Hypothalamus (tissue), 51 donors: ENCODE measurements at places on chromosomes 1 and 21.

- DNase-seq: no peak
Measured at GRCh38 chr1:233230011-233230410, 65.5 kb downstream of the PCNX2 start.

- DNase-seq: no peak
Measured at GRCh38 chr1:3945916-3946840, 46.1 kb upstream of the C1orf174 start.

DNA sequence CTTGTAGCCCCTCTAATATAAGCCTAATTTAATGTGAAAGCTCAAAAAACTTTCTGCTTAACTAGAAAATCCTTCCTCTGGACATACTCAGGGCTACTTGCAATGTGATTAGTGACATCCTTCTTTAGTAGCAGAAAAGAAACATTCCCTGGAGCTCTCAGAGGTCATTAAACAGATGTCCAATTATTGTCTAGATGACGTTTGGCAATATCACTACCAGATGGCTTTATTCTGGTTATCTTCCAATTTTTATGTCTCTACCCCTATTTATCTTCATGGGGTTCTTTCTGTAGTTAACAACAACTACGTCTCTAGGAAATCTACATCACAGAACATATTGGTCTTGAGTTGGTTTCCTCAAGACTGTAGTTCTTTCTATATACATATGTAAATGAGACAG is 44.2 kb downstream of the CTH start:
- DNase-seq: no peak

DNA sequence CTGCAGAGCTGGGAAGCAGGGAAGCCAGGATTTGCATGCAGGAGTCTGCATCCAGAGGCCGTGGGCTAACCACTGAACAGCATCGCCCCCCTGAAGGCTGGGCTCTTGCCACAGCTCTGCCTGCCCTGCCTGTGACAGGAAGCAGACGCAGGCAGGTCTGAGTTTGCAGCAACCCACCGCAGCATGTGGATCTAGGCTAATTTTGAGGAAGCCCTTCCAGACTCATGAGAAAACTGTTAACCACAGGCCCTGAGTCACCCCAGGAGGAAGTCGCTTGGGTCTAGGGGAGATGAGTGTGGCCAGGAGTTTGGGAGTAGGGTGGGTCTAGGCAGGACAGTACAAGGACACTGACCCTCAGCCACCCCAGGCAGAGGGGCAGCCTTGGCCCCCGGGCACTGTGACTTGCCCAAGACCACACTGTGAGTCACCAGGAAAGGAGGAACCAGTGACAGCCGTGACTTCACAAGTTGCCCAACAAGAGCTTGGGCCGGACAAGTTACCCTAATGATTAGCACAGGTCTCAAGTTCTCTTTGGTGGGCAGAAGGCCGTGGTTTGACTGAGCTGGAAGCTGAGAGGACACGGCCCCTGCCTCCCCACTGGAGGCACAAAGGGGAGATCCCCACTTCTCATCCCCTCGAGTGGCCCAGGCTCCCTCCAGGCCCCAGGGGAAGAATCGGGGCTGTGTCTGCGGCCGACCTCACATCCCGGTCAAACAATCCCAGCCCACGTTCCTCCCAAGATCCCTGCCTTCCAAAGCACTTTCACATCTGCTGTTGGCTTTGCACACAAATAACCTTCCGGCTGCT is 826 bp downstream of the LAPTM5 start:
- peak; percentile 27 for DNase-seq

- DNase-seq: no peak
Measured at GRCh38 chr1:51829058-51829457, 49.5 kb downstream of the NRDC start.

- no peak for DNase-seq
Measured at GRCh38 chr1:17576519-17576853, 37.0 kb downstream of the ARHGEF10L start.

DNA sequence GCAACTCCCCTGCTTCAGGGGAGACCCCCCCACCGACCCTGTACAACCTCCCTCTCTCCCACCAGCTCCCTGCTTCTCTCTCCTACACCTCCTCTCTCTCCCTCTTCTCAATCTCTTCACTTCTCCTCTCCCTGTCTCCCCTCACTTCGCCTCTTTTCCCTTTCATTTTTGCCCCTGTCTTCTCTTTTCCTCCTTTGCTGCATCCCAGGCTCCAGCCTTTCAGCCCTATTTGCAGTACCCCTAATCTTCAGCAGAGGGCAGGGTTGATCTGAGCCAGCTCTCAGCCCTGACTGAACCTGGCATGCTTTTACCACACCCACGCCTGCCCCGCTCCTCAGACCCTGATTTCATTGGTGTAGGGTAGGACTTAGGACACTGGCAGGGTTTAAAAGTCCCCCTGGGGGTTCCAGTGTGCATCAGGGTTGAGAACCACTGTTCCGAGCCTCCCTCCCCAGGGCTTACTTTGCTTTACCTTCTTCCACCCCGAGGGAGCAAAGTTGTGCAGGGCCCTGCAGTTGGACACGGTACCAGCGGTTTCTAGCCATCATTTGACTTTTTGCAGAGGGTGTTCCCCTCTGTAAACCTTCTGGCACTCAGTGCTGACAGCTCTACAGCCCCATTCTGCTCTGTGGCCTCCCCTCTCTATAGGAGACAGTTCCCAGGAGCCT is 67.3 kb upstream of the CNTN2 start:
- DNase-seq: peak; percentile 8

GRCh38 chr1:215606564-215607168 is 39.6 kb downstream of the KCTD3 start:
- no peak for DNase-seq

DNA sequence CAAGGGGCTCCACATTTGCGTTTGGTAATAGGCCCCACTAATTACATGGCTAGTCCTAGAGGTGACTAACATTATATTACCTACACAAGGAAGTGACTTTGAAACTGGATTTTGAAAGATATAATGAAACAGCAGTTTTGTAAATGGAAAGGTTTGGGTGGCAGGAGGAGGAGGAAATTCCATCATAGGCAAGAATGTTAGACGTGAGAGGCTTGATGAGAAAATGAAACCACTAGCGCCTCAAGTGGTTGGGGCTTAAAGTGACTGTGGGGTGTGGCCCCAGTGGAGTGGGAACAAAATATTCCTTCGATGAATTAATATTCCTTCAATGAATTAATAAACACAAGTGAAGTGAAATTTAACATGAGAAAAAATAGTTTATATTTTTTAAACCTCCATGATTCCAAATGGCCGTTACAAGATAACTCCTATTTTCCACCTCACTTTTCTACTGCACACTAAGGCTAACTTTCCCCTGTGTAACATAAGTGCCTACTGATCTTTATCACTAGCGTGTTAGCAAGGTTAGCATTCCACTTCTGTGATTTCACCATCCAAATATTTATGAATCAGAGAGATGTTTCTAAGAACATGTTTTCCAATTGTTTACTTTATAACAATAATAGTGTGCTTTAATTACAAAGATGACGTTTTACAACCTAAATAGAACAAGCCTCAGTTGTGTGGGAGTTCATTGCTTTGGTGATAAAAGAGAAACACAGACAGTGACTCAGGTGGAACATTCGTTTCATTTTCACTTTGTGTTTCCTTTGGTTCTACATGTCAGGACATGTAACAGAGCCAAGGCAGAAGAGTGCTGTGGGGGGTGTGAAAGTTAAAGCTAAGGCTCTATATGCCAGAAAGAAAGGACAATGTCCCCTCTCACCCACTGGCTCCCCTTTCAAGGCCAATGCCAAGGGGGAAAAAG is 12.5 kb upstream of the ATF3 start:
- DNase-seq: no peak

DNA sequence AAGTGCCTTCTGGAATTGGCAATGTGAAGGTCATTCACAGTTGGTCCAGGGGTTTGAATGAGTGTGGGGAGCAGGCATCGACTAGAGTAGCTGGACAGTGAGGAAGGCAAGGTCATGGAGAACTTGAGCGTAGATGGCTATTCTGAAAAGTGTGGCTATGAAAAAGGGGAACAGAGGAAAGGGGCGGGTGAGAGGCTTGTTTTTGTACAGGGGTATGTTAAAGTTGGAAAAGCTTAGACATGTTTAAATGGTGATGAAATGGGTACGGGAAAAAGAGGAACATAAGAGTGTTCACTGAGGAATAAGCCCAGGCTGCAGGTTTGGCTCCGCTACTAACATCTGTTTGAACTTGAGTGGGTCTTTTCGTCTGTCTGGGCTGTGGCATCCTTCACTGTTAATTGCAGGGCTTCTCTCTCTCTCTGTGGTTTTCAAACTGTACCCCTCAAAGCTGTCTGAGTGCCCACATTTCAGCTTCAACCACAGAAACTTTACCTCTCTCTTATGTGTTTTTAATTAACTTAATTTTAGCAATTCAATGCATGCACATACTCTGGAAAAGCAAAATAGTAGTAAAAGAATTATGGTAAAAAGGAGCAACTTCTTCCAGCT is 70.8 kb upstream of the COA6 start:
- no peak for DNase-seq

GRCh38 chr1:3093898-3094626 is 25.1 kb downstream of the PRDM16 start:
- DNase-seq: no peak

DNA sequence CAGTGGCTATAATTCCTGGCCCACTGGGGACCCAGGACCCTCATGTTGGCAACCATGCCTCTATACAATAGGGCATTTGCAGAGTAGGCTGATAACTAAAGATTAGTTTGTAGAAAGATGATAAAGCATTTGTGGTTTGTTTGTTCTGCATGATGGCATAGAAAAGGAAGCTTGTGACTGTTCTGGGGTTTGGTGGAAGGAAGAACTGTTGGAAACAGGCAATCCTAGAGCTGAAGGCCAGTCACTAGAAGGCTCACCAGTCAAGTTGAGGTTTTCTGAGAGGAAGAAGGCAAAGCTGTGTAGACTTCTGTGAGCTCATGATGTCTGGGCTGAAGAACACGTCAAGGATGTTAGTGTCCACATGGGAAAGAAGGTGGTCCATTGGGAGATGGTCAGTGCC is 140.3 kb upstream of the VANGL1 start:
- no peak for DNase-seq

- no peak for DNase-seq
Measured at GRCh38 chr1:11071463-11072215, 11.8 kb upstream of the SRM start.

DNA sequence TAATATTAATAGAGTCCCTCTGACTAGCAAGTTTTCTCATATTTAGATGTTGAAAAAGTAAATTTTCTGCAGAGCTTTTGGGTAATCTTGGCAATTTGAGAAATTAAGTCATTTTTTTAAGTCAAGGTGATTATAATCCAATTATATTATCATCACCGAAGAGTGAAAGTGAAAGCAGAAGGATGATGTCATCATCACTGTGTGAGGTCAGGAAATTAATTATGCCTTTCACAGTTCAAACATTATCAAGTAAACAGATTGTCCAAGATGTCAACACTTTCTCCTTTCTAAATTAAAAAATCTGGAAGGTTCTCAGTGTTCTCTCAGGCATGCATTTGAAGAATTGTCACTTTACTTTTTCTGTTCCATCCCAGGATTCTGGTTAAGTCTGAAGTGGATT is 296.0 kb downstream of the TBX15 start:
- no peak for DNase-seq

DNA sequence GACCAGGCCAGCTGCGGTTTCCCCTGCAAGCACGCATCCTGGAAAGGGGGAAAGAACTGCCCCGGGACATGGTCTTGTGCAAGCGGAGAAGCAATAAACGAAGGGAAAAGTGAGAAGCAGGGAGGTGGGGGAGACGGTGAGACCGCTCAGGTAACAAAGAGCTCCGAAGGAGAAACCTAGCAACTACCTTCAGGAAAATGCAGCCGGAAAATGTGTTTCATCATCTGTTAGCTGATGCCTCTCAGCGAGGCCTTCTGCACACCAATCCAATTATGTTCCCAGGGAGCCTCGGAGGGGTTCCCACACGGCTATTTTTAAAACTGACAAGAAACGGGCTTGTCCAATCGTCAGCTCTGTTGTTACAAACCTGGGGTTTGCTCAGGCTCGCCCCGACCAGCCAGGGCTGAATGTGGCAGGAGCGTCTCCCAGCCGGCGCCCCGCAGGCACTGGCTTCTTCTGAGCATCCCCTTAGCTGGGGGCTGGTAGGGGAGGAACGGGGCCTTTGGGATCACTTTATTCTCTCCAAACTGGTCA is 3.4 kb downstream of the RIPK4 start:
- no peak for DNase-seq

DNA sequence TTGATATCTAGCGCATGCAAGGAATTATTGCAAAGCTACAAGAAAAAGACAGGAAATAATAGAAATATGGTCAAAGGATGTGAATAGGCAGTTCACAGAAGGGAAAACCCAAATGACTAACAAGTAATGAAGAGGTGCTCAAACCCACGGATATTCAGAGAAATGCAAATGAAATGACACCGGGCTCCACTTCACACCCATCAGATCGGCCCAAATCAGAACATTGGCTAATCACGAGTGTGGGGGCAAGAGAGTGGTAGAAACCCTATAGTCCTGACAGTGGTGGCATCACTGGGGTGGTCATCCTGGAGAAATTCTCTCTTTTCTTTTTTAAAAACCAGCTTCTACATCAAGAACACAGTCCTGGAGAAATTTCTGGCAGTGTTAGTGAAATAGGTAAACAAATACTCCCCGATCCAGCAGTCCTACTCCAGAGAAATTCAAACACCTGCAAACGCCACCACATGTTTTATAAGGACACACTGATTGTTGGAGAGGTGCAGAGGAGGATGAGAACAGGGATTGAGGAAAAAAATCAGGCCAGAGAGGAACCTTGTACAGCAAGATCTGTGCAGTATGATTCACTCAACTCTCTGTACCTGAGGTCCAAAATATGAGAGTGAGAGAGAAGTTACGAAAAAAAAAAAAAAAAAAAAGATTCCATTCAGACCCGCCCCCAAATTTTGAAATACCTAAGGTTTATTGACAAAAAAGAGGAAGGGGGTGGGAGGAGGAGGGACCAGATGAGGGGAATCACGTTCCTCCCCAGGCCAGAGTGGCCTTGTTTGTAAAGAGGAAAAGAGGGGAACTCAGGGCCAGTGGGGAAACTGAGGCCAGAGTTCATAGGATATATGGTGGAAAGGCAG is 9.2 kb upstream of the TNFRSF1B start:
- no peak for DNase-seq

GRCh38 chr1:40462956-40463590 is 12.8 kb downstream of the ZFP69B start:
- DNase-seq: no peak

DNA sequence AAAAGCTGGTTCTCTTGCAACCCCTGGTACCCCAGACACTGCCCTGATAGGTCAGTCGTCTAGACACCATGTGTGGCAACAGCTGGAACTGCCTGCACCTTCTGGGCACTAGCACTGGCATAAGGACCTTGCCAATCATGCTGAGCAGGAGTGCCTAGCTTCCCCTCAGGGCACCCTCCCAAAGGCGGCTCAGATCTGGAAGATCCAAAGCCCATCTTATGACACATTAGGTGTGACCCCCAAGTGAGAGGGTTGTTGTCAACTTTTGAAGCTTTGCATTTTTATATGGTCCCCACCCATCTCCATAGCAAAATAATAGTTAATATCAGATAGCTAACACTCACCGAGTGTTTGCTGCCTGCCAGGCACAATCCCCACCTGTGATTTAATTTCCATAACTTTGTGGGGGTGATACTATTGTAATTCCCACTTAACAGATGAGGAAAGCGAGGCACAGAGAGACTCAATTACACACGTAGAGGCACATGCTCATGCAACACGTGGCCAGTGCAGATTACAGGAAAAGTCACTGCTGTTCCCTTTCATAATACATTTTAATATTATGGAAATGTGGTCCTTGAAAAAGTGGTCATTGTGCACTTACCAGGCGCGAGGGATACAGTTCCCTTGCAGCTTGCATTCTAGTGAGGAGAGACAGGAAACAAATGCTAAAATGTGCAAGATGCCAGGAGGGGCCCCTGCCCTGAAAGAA is 25.8 kb downstream of the EXOC8 start:
- DNase-seq: no peak
